ENCODE measurements at places on chromosomes 5 and 9. TPM values are rescaled to one million over a fixed set of nuclear protein-coding genes. Genes with fewer than 3 reads are reported as not detected.

ERCC6L2 gene
- total RNA-seq = 57.2 TPM

ARAP3 gene
- total RNA-seq = 16.4 TPM

TMEM203 gene
- 39.5 TPM for total RNA-seq

DNA sequence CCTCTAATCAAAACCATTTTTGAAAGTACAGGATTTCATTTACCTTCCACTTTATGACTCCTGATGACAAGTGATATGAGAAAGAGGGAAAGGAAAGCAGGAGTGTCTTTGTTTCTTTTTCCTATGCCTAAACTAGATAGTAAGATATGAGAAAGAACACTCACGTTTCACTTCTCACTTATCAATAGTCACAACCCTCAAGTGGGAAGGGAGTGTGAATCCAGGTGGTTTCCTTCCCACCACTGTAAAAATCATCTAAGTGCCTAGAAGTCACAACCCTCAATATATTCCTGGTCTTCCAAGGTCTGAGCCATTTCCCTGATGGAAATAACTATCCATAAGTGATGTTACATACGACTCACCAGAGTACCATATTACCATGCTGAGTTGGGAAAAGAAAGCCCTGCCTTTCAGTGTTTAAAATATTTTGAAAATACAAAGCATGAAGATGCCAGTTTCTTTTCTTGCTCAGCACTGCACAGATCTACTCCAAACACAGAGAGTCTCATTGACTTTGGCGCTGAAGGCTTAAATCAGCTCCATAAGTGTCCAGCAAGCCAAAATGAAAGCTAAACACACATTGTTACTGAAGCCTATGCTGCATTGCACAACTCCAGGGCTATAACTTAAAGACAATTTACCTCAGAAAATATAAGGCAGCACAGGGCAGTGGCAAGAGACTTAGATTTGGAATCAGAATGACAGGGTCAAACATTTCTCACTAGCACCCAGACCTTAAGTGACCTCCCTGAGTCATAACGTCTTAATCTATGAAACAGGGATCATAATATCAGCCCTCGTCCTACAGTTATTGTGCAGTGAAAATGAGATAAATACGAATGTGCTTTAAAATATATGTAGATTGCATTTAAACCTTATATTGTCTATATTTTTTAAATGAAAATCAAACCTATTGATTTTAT lies 301.2 kb downstream of the KIAA0825 start:
- H3K36me3 ChIP-seq = no peaks in the 10 kb centered on the region
- H3K4me1 ChIP-seq = no peaks in the 10 kb centered on the region
- H3K4me3 ChIP-seq = no peak overlapping the region
- no peak for DNase-seq
- no peaks in the 10 kb centered on the region for H3K27me3 ChIP-seq

DNA sequence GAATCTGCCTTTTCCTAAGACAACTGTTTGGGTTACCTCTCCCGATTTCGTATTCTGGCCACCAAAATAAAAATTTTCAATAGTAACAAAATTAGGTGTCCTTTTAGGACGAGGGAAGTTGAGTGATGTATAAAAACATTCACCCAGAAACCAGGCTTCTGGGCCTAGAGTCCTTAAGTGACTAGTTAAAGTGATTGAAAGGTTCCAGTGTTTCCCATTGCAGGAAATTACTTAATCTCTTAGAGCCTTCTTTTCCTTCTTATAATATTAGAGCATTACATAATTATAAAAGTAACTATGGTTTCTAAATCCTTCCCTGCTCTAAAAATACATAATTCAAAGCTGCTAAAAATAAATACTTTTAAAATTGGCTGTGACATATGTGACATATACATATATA lies 7.3 kb downstream of the MCIDAS start:
- no peak overlapping the region for H3K27ac ChIP-seq
- peaks cover 49% of the 10 kb centered on the region for H3K27me3 ChIP-seq
- DNase-seq = no peak
- H3K4me1 ChIP-seq = peaks cover 28% of the 10 kb centered on the region
- no peak overlapping the region for H3K4me3 ChIP-seq
- no peaks in the 10 kb centered on the region for H3K36me3 ChIP-seq

GRCh38 chr5:127444171-127444570 lies 73.3 kb upstream of the PRRC1 start:
- H3K27me3 ChIP-seq = no peaks in the 10 kb centered on the region
- no peak overlapping the region for H3K4me3 ChIP-seq
- H3K36me3 ChIP-seq = no peaks in the 10 kb centered on the region
- H3K27ac ChIP-seq = no peak overlapping the region
- H3K4me1 ChIP-seq = no peaks in the 10 kb centered on the region
- no peak for DNase-seq

CRB2 gene
- not detected for total RNA-seq

GRCh38 chr9:73149371-73150067 lies 2.1 kb upstream of the ANXA1 start:
- H3K4me3 ChIP-seq = no peak overlapping the region
- peak overlapping the region; percentile 75 for H3K27ac ChIP-seq
- peak; percentile 48 for DNase-seq
- H3K27me3 ChIP-seq = no peaks in the 10 kb centered on the region
- no peaks in the 10 kb centered on the region for H3K36me3 ChIP-seq
- H3K4me1 ChIP-seq = peaks cover 41% of the 10 kb centered on the region

RRAGA gene
- total RNA-seq = 57.4 TPM

DNA sequence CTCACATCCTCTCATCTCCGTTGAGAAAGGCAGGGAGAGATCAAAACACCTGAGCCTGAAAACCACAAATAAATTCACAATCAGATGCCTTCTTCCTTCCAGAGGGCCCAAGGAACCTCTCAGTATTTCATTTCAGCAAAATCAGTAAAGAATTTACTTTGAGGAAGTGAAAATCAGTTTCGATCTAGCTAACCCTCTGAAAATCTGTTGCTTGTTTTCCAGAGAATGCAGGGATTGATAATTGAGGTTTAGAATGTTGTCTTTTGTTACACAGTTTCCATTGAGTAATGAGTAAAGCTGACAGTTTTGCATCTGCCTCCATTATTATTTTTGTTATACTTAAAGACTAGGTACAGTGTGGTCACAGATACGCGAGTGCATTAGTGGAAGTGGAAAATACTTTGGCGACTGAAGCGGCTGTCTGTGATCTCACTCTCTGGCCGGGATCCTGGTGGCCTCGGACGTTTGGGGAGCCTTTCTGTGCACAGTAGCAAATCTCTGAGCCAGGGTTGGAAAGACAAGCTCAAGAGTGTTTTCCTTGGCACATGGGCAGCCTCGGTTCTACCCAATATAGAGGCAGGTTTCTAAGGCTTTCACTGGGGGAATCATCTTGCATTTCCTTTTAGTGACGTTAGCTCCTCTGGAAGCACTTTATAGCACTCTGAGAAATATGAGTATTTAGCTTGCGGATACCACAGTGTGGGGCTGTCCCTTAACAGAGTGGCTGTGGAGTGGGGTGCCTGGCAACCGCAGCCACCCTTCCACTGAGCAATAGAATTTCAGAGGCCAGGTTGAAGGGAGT lies 32.2 kb upstream of the ANGPTL2 start:
- DNase-seq = no peak
- H3K36me3 ChIP-seq = no peaks in the 10 kb centered on the region
- no peak overlapping the region for H3K27ac ChIP-seq
- peaks cover 16% of the 10 kb centered on the region for H3K4me1 ChIP-seq

CLIC3 gene
- total RNA-seq = 3.1 TPM

- H3K4me1 ChIP-seq = peaks cover 83% of the 10 kb centered on the region
- no peak for DNase-seq
- H3K4me3 ChIP-seq = no peak overlapping the region
These were observed 55.9 kb downstream of the FNBP1 start for GRCh38 chr9:129987047-129987446.

BARHL1 gene
- not detected for total RNA-seq

DNA sequence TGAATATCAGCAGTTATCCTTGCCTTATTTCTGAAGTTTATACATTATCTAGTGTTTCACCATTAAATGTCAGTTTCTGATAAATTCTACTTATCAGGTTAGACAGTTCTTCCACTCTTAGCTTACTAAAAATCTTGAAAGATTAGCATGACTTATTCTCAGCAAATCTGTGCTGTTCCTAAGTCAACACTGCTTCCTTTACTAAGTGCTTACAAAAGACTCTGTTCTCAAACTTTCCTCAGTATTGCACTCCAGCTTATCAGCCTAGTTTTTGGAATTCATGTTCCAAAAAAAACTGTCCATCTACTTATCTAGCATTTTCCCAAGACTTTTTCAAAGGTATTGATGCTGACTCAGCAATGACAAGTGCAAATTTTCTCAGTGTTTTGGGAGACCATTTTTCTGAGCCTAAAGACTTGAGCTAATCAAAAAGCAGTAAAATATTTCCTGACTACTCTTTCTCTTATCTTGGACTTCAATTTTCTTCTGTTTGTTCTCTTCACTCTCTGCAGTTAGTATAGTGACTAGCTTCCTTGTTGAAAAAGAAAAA lies 61.1 kb upstream of the FRRS1L start:
- no peaks in the 10 kb centered on the region for H3K4me1 ChIP-seq
- no peak for DNase-seq
- H3K27me3 ChIP-seq = no peaks in the 10 kb centered on the region
- no peak overlapping the region for H3K27ac ChIP-seq

DNA sequence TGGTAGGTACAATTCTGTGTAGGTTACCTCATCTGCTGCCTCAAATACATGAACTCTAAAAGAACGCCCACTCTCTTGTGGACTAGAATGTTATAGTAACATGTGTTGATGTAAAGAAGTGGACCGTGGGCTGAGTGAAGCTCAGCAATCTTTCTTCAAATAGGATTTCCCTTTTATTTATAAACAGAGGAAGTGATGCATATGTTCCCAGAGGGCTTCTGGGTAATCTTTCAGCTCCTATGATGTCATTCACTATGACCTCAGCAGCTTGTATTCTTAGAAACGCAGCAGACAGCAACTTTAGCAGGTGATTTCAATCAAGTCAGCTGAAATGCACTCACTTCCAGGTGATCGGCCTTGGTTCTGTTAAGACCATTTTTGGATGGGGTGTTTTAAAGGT lies 14.4 kb downstream of the F2RL2 start:
- H3K4me3 ChIP-seq = no peak overlapping the region
- H3K36me3 ChIP-seq = peaks cover 33% of the 10 kb centered on the region
- peak; percentile 6 for DNase-seq
- H3K27me3 ChIP-seq = no peaks in the 10 kb centered on the region
- H3K4me1 ChIP-seq = peaks cover 16% of the 10 kb centered on the region

GRCh38 chr9:79684711-79685575 lies 113.2 kb downstream of the TLE4 start:
- peaks cover 11% of the 10 kb centered on the region for H3K4me1 ChIP-seq
- no peaks in the 10 kb centered on the region for H3K27me3 ChIP-seq
- H3K4me3 ChIP-seq = no peak overlapping the region
- H3K27ac ChIP-seq = no peak overlapping the region
- DNase-seq = no peak

DNA sequence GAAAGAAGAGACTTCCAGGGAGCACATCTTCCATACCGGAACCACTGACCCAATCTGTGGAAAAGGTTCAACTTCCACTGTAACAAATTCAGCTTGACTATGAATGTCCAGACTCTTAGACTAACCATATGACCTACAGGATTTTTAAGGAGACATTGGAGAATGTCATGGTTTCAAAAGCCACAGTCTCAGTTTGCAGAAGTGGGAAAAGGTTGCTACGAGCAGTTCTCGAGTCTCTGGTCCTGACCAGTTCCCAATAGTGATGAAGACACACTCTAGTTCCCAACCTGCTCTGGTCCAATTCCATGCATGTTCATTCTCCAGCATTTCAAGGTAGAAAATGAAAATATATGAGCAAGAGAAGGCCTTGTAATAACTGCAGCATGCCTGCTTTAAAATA lies 158.0 kb downstream of the MAPKAP1 start:
- no peak overlapping the region for H3K27ac ChIP-seq
- no peaks in the 10 kb centered on the region for H3K4me1 ChIP-seq
- no peak overlapping the region for H3K4me3 ChIP-seq
- no peaks in the 10 kb centered on the region for H3K27me3 ChIP-seq

DNA sequence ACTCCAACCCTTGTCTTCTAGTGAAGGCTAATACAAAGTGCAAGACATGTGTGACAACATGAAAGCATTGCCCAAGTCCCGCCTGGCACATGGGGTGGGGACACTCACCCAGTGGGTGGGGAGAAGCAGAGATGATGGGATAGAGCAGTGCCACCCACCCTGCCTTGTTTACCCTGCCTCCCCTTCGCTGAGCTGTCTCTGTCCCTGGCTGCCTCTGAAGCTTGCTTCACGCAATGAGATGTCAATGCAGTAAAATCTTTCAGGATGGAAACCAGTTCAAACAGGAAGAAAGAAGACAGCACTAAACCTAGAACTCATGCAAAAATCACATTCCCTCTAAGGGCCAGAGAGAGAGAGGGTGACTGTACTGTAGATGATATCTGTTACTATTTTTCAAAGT lies 148.0 kb downstream of the INSYN2B start:
- no peak overlapping the region for H3K27ac ChIP-seq
- H3K36me3 ChIP-seq = no peaks in the 10 kb centered on the region
- H3K4me1 ChIP-seq = no peaks in the 10 kb centered on the region
- H3K4me3 ChIP-seq = no peak overlapping the region
- DNase-seq = no peak
